Activated naive CD8-positive, alpha-beta T cell treated with anti-CD3 and anti-CD28 coated beads for 36 hours (primary cell): ENCODE measurements at places on chromosomes 4 and X. TPM values are rescaled to one million over a fixed set of nuclear protein-coding genes. Genes with fewer than 3 reads are reported as not detected.

Gene USP38
- total RNA-seq = 23.1 TPM

Gene TRIM61
- 4.1 TPM for total RNA-seq

Gene UGT2B28
- total RNA-seq = not detected

Gene DOK7
- not detected for total RNA-seq

DNA sequence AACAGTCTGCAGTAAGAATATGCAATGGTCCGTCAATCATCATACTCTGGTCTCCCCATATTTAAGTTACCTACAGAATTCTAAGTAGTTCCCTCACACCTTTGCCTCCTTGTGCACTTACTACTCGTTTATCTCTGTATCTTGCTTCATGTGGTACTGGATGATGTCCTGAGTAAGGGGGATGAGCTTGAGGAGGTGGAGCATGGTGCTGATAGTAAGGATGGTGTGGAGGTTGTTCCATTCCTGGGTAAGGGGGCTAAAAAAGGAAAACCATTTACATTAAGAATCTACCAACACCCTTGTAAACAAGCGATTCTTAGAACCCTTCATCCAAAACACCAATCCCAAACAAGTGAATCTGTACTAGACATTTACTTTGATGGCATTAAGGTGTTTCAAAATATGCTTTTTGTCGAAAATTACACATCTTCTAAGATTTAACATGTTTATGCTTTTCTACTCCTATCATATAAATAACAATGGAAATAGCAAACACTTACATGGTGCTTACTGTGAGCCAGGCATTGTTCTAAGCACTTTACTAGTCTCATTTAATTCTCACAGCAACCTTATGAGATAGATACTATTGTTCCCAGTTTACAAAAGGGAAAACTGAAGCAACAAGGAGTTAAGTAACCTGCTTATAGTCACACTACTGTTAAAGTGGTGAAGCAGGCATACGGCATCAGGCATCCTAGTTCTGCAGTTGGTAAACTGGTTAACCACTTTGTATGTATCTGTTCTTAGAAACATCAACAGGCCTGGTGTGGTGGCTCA lies 33.5 kb downstream of the YTHDC1 start:
- H3K36me3 ChIP-seq = peaks cover 15% of the 10 kb centered on the region
- H3K4me3 ChIP-seq = no peak overlapping the region
- peaks cover 8% of the 10 kb centered on the region for H3K4me1 ChIP-seq
- no peaks in the 10 kb centered on the region for H3K27me3 ChIP-seq

DNA sequence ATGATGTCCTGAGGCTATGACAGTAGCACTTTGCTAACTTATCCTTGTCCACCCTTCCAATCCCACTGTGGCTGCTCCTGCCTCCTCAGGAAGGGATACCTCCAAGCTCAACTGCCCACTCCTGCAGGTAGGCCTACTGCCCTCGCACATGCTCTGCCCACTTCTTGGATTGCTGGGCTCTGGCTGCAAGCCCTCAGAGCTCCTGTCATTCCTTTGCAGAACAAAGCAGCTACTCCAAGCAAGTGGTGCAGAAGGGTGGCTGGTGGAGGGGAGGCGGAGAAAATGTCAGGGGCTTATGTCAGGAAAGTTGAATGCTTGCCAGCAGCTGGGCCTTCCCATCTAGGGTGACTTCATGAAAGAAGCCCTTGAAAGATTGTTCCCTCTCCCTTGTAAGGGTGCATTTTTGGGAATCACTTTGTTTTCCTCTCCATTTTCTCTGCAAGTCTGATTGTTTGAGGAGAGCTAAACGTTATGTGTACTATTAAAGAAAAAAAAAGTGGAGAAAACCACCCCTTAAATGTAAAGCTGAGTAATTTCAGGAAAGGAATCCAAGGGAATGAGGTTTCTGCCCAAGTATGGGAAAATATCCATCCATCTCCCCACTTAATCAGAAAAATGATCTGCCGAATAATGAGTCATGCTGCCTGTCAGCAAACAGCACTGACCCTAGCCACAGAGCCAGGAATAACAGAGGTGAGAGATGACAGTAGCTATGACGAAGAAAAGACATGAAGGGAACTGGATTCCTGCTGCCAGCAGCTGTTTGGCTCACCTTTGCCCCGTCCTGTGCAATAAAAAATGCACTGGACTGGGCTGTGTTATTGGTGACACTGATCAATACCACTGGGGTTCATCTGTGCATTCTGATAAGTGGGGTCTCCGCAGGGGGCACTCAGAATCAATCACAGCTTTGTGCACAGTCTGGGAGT lies 102.0 kb downstream of the RTL5 start:
- H3K4me1 ChIP-seq = no peaks in the 10 kb centered on the region
- no peak for DNase-seq
- no peaks in the 10 kb centered on the region for H3K36me3 ChIP-seq
- no peak overlapping the region for H3K27ac ChIP-seq
- no peak overlapping the region for H3K4me3 ChIP-seq

GRCh38 chrX:149837639-149838038 lies 43.3 kb upstream of the MAGEA8 start:
- peak; percentile 22 for DNase-seq
- H3K4me1 ChIP-seq = peaks cover 12% of the 10 kb centered on the region
- H3K4me3 ChIP-seq = no peak overlapping the region
- H3K27ac ChIP-seq = no peak overlapping the region

GRCh38 chrX:65926095-65927019 lies 113.5 kb downstream of the VSIG4 start:
- H3K27me3 ChIP-seq = no peaks in the 10 kb centered on the region
- H3K27ac ChIP-seq = peak overlapping the region; percentile 87
- H3K36me3 ChIP-seq = peaks cover 22% of the 10 kb centered on the region
- H3K4me3 ChIP-seq = peak overlapping the region; percentile 56

GRCh38 chr4:10456595-10457254 lies 501 bp downstream of the ZNF518B start:
- H3K4me1 ChIP-seq = peaks cover 25% of the 10 kb centered on the region
- H3K27ac ChIP-seq = peak overlapping the region; percentile 90
- H3K36me3 ChIP-seq = peaks cover 53% of the 10 kb centered on the region
- peak overlapping the region; percentile 93 for H3K4me3 ChIP-seq

GRCh38 chr4:158410272-158410671 lies 111.4 kb upstream of the RXFP1 start:
- no peak overlapping the region for H3K4me3 ChIP-seq
- DNase-seq = no peak
- no peaks in the 10 kb centered on the region for H3K27me3 ChIP-seq
- no peaks in the 10 kb centered on the region for H3K4me1 ChIP-seq
- H3K27ac ChIP-seq = no peak overlapping the region
- H3K36me3 ChIP-seq = no peaks in the 10 kb centered on the region

DNA sequence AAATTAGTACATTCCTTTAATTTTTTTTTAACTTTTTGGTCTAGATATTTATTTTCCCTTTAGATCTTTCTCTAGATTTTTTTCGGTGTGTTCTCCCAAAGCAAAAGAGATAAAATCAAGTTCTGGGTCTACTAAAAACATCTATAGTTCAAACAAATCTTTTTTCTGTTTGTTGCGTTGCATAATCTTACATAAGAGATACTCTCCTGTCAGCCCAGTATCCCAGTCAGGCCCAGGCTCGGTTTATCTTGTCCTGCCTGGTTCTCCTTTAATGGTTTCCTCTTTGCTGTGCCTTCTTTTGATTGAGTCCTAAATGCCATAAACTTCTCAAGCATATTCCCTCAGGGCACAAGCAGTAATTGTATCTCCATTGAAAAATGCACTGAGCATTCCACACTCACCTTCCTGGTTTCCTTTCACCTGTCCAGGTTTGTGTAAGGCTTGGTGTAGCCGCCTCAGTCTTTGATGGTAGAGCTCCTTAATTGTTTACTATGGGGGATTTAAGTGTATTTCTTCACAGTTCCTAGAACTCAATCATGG lies 104.9 kb downstream of the TMEM131L start:
- H3K4me1 ChIP-seq = peaks cover 83% of the 10 kb centered on the region
- H3K27me3 ChIP-seq = no peaks in the 10 kb centered on the region
- H3K4me3 ChIP-seq = peak overlapping the region; percentile 15
- no peak for DNase-seq
- H3K27ac ChIP-seq = peak overlapping the region; percentile 63

DNA sequence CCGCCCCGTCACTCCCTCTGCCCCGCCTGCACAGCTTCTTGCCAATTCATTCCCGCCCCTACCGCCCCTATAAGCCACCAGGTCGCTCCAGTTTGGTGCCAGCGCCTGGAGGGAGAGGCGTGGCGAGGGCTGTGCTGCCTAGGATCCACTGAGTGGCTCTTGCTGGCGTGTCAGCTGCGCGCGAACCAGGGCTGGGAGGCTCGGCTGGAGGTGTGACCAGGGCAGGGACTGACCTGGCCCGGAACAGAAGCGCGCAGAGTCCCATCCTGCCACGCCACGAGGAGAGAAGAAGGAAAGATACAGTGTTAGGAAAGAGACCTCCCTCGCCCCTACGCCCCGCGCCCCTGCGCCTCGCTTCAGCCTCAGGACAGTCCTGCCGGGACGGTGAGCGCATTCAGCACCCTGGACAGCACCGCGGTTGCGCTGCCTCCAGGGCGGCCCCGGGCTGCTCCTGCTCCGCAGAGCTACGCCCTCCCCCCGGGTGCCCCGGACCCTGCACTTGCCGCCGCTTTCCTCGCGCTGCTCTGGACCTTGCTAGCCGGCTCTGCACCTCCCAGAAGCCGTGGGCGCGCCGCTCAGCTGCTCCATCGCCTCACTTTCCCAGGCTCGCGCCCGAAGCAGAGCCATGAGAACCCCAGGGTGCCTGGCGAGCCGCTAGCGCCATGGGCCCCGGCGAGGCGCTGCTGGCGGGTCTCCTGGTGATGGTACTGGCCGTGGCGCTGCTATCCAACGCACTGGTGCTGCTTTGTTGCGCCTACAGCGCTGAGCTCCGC lies at the start of gene GPR78:
Gene GPR78, plus strand, starts transcription at position 72 of the 773 bp plus-strand sequence. Its CDS starts 591 bp downstream, at position 663.
- peak; percentile 56 for DNase-seq
- no peaks in the 10 kb centered on the region for H3K4me1 ChIP-seq
- no peak within 1 kb of the TSS for H3K27ac ChIP-seq
- no peak within 1 kb of the TSS for H3K4me3 ChIP-seq

DNA sequence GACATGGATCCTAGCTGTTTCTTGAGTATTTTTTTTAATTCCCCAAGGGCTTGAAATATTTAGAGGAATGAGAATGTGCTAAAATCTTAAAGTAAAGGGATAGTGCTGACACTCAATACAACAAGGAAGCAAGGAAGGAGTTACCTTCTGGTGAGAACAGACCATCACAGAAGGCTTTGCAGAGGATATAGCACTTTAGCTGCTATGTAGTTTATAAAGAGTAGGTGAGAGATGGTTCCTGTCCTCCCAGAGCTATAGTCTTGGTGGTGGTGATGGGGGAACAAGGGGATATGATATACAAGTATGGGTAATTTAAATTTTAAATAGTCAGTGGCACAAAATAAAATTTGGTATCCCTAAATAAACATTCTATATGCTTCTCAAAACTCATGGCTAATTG lies 47.6 kb downstream of the MTHFD2L start:
- H3K27ac ChIP-seq = peak overlapping the region; percentile 15

GRCh38 chrX:118510111-118510510 lies 14.5 kb downstream of the DOCK11 start:
- DNase-seq = no peak
- H3K4me1 ChIP-seq = peaks cover 49% of the 10 kb centered on the region
- no peak overlapping the region for H3K27ac ChIP-seq
- H3K4me3 ChIP-seq = no peak overlapping the region
